ENCODE measurements at places on chromosomes 5 and 9.

DNA sequence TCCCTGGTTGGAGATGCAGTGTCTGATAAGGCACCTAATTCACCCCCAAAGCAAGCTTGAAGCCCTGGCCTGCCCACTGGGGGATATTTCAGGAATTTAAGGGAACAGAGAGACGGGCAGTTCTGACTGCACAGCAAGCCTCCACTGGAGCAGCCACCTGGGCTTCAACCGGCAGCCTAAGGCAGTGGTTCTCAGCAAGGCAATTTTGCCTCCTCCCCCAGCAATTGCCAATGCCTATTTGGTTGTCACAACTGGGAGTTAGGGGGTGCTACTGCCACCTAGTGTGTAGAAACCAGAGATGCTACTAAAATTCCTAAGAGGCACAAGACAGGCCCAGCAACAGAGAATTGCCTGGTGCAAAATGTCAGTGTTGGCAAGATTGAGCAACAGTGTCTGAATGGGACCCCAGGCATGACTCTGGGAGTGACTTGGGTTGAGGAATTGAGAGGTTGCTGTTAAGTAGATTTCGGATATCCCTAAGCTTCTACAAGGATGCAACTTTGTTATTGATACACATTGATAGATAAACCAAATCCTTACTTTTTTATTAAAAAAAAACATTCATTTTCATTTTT is 58.7 kb upstream of the CTSL start:
- H3K4me1 ChIP-seq, result no peaks in the 10 kb centered on the region
- no peak overlapping the region for H3K27ac ChIP-seq
- peaks cover 1% of the 10 kb centered on the region for H3K36me3 ChIP-seq
- peaks cover under 1% of the 10 kb centered on the region for H3K27me3 ChIP-seq

- peak within 1 kb of the TSS; percentile 90 for H3K4me3 ChIP-seq
- peaks cover 51% of the 10 kb centered on the region for H3K36me3 ChIP-seq
- peaks cover 53% of the 10 kb centered on the region for H3K27me3 ChIP-seq
- H3K27ac ChIP-seq, result peak within 1 kb of the TSS; percentile 87
Observed at GRCh38 chr5:173327948-173328843, at the start of gene STC2. STC2 (minus strand) TSS chr5:173328414; CDS start chr5:173328193, 221 bp downstream.

DNA sequence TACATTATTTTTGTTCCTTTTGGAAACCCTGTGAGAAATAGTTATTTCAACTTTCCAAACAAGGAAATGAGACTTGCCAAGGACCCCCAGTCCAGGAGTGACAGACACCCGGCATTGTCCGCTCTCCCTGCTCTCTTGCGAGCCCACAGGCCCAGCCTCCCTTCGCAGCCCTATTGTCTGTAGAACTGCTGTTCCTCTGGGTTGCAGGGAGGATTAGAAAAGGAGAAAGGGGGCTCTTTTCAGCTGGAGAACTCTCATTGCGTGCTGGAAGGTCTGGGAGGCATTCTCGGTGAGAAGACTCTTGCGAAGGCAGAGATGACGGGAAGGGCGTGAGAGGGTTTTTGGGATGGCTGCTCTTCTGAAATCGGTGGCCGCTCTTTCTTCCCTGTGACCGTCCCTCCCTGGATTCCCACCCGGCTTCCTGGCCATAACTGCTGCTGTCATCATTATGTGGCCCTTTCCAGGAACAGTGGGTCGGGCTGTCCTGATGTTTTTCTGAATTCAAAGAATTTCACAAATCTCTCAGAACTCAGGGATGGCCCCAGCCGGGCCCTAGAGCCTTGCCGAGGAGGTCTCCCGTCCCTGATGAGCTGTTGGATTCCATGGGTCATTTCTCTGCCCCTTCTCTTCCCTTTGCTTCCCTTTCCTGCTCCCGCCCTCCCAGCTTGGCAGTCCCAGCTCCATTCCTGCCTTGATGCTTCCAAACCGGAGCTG is 29.8 kb downstream of the STC2 start:
- H3K27me3 ChIP-seq, result peaks cover 29% of the 10 kb centered on the region
- no peak for DNase-seq
- no peaks in the 10 kb centered on the region for H3K36me3 ChIP-seq
- H3K27ac ChIP-seq, result no peak overlapping the region

GRCh38 chr9:120914953-120915352 is 11.6 kb downstream of the TRAF1 start:
- no peak for DNase-seq
- peaks cover 87% of the 10 kb centered on the region for H3K36me3 ChIP-seq
- no peak overlapping the region for H3K4me3 ChIP-seq
- no peaks in the 10 kb centered on the region for H3K27me3 ChIP-seq

DNA sequence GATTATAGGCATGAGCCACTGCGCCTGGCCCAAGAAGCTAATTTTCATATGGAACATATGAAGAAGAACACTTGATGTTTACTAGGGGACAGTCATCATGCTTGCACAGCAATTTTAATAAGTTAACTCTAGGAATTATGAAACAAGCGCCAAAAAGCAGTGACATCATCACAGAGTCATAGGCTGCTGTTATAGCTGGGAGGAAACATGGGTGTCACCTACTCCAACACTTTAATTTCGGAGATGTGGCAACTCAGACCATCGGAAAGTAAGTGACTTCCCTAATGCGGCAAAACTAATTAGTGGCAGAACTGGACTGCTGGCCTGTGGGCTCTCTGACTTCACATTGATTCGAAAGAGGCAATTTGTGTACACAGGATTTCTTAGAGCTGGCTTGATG is 38.1 kb upstream of the EQTN start:
- no peak for DNase-seq
- H3K27me3 ChIP-seq, result peaks cover 2% of the 10 kb centered on the region

DNA sequence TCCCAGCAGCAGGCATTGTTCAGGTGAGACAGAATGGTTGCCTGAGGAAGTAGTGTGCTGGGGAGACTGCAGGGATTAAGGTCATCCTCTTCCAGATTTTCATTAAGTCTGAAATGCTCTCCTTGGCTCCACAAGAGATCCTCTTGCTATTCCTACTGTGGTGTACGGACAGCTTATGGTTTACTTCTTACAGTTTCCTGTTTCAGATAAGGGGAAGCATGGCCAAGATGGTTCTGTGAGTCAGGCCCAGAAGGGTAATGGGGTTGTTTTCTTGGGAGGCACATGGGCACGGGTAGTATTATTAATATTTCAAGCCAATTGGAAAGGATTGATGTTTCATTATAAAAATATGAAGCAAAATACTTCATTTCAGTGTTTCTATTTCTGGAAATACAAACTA is 42.9 kb downstream of the GLRX start:
- H3K27ac ChIP-seq, result no peak overlapping the region
- no peaks in the 10 kb centered on the region for H3K27me3 ChIP-seq
- H3K4me1 ChIP-seq, result peaks cover 3% of the 10 kb centered on the region
- no peak overlapping the region for H3K4me3 ChIP-seq
- no peak for DNase-seq

DNA sequence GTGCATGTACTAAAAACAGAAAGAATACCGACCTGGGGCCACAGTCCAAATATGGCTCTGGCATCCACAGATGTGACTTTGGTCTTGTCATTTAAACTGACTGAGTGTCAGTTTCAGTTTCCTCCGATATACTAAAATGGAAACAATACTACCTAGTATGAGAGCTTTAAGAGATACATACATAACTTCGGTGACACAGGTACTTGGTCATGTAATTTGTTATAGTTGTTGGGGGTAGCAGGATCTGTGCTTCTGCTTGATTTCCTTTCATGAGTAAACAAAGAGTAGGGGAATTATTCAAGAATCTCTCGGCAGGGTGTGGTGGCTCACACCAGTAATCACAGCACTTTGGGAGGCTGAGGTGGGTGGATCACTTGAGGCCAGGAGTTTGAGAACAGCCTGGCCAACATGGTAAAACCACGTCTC is 32.1 kb downstream of the MTMR12 start:
- no peak overlapping the region for H3K4me3 ChIP-seq
- DNase-seq, result peak; percentile 57
- no peaks in the 10 kb centered on the region for H3K27me3 ChIP-seq
- peaks cover 63% of the 10 kb centered on the region for H3K4me1 ChIP-seq
- peak overlapping the region; percentile 80 for H3K27ac ChIP-seq
- H3K36me3 ChIP-seq, result peaks cover 15% of the 10 kb centered on the region

- no peak overlapping the region for H3K27ac ChIP-seq
- H3K36me3 ChIP-seq, result peaks cover 26% of the 10 kb centered on the region
- DNase-seq, result no peak
- no peak overlapping the region for H3K4me3 ChIP-seq
Observed at GRCh38 chr5:132480546-132480892, 10.1 kb downstream of the IRF1 start.

DNA sequence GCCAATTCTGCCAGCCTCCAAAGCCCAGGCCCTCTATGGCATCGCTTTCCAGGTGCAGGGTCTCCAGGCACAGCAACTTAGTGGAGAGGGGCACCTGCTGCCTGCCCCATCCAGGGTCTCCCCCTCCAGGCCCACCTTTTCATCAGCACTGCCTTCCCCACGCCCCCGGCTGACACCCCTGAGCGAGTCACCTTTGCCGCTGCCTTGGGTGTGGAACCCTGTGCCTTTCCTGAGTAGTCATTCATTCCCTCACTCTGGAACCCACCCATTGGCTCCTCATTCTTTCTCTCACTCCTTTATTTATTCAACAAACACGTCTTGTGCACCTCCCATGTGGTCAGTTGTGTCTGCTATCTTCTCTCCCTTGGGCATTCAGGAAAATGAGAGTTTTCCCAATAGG is 14.5 kb upstream of the RPL26L1 start:
- no peak overlapping the region for H3K27ac ChIP-seq
- H3K36me3 ChIP-seq, result no peaks in the 10 kb centered on the region
- no peak overlapping the region for H3K4me3 ChIP-seq

GRCh38 chr5:122420091-122420490 is 108.1 kb downstream of the SNCAIP start:
- H3K4me3 ChIP-seq, result no peak overlapping the region
- H3K27me3 ChIP-seq, result no peaks in the 10 kb centered on the region
- H3K27ac ChIP-seq, result no peak overlapping the region
- no peak for DNase-seq
- H3K36me3 ChIP-seq, result no peaks in the 10 kb centered on the region

- H3K27me3 ChIP-seq, result no peaks in the 10 kb centered on the region
- H3K4me3 ChIP-seq, result no peak overlapping the region
- DNase-seq, result no peak
- no peaks in the 10 kb centered on the region for H3K4me1 ChIP-seq
- H3K27ac ChIP-seq, result no peak overlapping the region
Observed at GRCh38 chr9:69155341-69156030, 18.6 kb upstream of the TJP2 start.

- no peaks in the 10 kb centered on the region for H3K4me1 ChIP-seq
- H3K27ac ChIP-seq, result no peak overlapping the region
- H3K36me3 ChIP-seq, result no peaks in the 10 kb centered on the region
- DNase-seq, result no peak
- no peak overlapping the region for H3K4me3 ChIP-seq
- H3K27me3 ChIP-seq, result peaks cover 2% of the 10 kb centered on the region
Observed at GRCh38 chr5:14064841-14065240, 78.3 kb upstream of the TRIO start.

DNA sequence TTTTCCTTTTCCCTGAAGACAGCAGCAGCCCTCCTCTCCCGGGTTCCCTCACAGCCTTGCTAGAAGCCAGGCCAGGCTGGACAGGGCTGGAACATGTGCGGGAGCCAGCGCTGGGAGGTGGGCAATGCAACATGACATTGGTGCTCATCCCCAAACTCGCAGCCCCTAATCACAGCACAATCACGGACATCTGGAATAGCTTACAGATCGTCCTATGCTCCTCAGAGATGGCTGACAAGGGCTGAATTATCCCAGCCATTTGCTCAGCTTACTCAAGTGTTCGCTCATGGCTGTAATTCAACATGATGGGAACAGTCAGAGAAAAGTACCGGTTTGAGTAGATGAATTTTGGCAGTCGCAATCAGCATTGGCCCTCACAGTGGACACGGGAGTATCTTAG is 49.8 kb downstream of the FSTL4 start:
- H3K27me3 ChIP-seq, result peaks cover 21% of the 10 kb centered on the region
- no peak overlapping the region for H3K4me3 ChIP-seq
- no peaks in the 10 kb centered on the region for H3K4me1 ChIP-seq
- no peak for DNase-seq
- H3K27ac ChIP-seq, result no peak overlapping the region
- no peaks in the 10 kb centered on the region for H3K36me3 ChIP-seq

GRCh38 chr9:137774775-137775386 is 102.7 kb upstream of the CACNA1B start:
- no peak overlapping the region for H3K27ac ChIP-seq
- H3K36me3 ChIP-seq, result peaks cover 30% of the 10 kb centered on the region
- no peak for DNase-seq
- H3K27me3 ChIP-seq, result no peaks in the 10 kb centered on the region
- H3K4me3 ChIP-seq, result no peak overlapping the region

- H3K4me3 ChIP-seq, result no peak overlapping the region
- H3K27me3 ChIP-seq, result no peaks in the 10 kb centered on the region
- no peak overlapping the region for H3K27ac ChIP-seq
- no peaks in the 10 kb centered on the region for H3K36me3 ChIP-seq
Observed at GRCh38 chr9:120326049-120326693, 253.8 kb downstream of the CDK5RAP2 start.

DNA sequence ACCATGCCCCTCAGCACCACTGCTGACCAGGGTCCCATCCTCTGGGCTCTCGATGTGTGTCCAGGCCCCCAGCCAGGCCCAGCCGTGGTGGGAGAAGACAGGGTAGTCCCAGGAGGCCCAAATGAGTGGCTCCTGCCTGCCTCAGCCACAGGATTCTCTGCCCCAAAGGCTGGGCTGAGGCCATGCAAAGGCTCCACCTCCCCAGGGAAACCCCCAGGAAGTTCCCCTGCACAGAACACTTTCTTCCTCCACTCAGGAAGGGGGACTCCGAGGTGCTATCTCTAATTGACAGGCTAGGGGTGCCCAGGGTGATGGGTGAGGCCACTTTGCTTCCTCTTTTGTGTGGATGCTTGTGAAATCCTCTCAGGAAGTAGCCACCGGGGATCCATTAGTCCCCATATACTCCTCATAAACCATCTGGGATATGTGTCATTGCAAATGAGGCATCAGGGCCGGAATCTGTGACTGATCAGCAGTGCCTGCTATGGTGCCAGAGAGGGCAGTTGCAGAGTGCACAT is 23.1 kb upstream of the TDRD7 start:
- no peak overlapping the region for H3K4me3 ChIP-seq
- H3K4me1 ChIP-seq, result peaks cover 19% of the 10 kb centered on the region
- H3K36me3 ChIP-seq, result no peaks in the 10 kb centered on the region
- H3K27ac ChIP-seq, result no peak overlapping the region
- DNase-seq, result peak; percentile 82

GRCh38 chr5:154402611-154403010 is 43.2 kb upstream of the SAP30L start:
- no peaks in the 10 kb centered on the region for H3K27me3 ChIP-seq
- H3K27ac ChIP-seq, result no peak overlapping the region
- H3K4me3 ChIP-seq, result no peak overlapping the region
- H3K4me1 ChIP-seq, result peaks cover 10% of the 10 kb centered on the region
- no peaks in the 10 kb centered on the region for H3K36me3 ChIP-seq

- peaks cover 20% of the 10 kb centered on the region for H3K27me3 ChIP-seq
- no peak overlapping the region for H3K27ac ChIP-seq
- H3K4me3 ChIP-seq, result no peak overlapping the region
- no peak for DNase-seq
- H3K4me1 ChIP-seq, result no peaks in the 10 kb centered on the region
Observed at GRCh38 chr5:175235251-175235960, 208.6 kb downstream of the DRD1 start.

GRCh38 chr5:16152601-16153568 is 26.7 kb downstream of the MARCHF11 start:
- no peaks in the 10 kb centered on the region for H3K4me1 ChIP-seq
- H3K36me3 ChIP-seq, result no peaks in the 10 kb centered on the region
- H3K27ac ChIP-seq, result no peak overlapping the region
- no peak for DNase-seq
- peaks cover 9% of the 10 kb centered on the region for H3K27me3 ChIP-seq
- H3K4me3 ChIP-seq, result no peak overlapping the region

- peak; percentile 75 for DNase-seq
- H3K27ac ChIP-seq, result peak overlapping the region; percentile 87
- no peaks in the 10 kb centered on the region for H3K27me3 ChIP-seq
Observed at GRCh38 chr5:43396762-43397304, 15.4 kb downstream of the CCL28 start.
